Activated CD8-positive, alpha-beta memory T cell treated with anti-CD3 and anti-CD28 coated beads for 1 hour (primary cell): ENCODE measurements at places on chromosomes 6 and 20.

- DNase-seq: no peak
Measured at GRCh38 chr20:40390654-40391053, 298.4 kb downstream of the MAFB start.

GRCh38 chr20:13261460-13262301, 40.6 kb downstream of the ISM1 start:
- DNase-seq: peak; percentile 54

DNA sequence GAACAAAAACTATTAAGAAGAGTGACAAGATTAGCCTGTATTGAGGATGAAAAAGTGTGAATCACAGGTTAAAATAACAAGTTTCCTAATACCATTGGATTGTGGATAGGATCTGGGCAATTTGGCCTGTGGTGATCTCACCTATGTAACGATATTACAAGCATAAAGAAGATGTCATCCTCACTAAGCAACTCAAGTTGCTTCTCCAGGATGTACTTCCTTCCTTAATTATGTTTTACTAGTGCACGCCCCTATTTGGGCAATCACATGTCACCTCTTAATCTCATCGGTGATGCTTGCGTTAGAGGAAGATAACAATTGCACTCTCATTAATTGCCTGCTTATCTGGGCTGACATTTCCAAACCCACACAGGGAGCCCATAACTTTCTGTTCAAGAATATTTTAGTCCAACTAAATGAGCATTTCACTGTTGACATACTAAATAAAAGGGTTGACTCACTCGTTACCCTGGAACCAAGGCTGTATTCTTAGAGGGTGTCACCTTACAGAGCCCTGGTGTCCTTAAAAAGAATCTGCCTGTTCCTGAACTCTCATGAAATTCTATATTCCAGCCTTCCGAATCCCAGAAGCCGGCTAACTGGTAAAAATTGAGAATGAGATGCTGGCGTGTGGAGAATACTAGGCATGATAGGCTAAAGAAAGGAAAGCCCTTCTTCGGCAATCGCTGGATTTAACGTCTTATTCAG, 88.2 kb upstream of the ATXN1 start:
- no peak for DNase-seq

GRCh38 chr6:912871-913835, 220.2 kb upstream of the EXOC2 start:
- DNase-seq: no peak

GRCh38 chr20:61299104-61299503, 47.0 kb downstream of the CDH4 start:
- no peak for DNase-seq

- DNase-seq: no peak
Measured at GRCh38 chr6:129992881-129993280, 25.5 kb upstream of the L3MBTL3 start.

GRCh38 chr6:69580706-69581105, 216.1 kb downstream of the LMBRD1 start:
- no peak for DNase-seq

DNA sequence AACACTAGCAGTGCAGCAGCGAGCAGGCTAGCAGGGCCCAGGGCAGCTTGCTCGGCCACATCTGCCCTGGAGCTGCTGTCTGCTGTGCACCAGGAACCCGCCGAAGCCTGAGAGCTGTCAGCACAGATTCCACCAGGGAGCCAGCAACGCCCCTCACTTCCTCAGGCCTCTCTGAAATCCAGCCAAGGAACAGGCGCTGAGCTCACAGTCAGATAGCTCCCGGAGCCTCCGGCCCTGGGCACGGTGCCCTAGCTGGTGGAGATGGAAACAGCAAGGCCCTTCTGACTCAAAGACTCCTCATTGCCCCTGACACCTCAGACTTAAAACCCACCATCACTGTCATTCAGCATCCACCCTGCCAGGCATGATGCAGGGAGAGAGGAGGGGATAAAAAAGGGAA, 839.4 kb downstream of the MAFB start:
- no peak for DNase-seq

GRCh38 chr20:12166053-12166717, 248.5 kb downstream of the BTBD3 start:
- no peak for DNase-seq

GRCh38 chr20:47490795-47491194, 10.9 kb upstream of the NCOA3 start:
- DNase-seq: no peak

- DNase-seq: no peak
Measured at GRCh38 chr6:79737172-79737571, 106.0 kb downstream of the SH3BGRL2 start.
